ENCODE measurements at places on chromosomes 11 and 22.

DNA sequence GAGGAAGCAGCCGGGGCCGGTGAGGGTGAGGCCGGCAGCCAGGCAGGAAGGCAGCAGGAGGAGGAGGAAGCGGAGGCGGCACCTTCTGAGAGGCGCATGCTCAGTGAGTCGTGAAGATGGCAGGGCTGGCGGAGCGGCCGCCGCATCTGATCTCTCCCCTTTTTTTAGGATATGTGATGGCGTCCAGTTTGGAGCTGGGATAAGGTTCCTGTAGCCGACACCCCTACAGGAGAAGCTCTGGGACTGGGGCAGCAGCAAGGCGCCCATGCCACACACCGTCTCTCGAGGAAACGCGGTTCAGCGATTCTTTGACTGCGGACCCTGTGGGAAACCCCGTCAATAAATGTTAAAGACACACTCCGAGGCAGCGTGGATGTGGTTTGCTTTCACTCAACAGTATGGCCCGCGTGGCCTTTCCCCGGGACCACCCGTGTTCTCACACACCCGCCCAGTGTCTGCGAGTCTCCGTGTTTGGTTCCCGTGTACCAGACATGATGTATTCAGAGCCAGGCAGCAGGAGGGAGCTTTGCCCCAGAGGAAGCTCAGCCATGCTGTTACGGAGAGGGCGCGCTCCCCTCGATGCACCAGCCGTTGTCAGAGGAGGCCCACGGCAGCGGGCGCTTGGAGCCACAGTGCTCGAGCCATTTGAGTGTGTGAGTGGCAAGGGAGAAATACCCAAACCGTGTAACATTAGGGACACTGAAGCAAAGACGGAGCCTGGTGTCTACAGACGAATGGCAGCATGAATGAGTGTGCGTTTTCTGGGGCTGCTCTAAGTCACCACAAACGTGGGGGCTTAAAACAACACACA is 27.7 kb upstream of the PARVB start:
- no peak for DNase-seq

GRCh38 chr11:132242632-132243031 is 872.2 kb downstream of the NTM start:
- no peak for DNase-seq

DNA sequence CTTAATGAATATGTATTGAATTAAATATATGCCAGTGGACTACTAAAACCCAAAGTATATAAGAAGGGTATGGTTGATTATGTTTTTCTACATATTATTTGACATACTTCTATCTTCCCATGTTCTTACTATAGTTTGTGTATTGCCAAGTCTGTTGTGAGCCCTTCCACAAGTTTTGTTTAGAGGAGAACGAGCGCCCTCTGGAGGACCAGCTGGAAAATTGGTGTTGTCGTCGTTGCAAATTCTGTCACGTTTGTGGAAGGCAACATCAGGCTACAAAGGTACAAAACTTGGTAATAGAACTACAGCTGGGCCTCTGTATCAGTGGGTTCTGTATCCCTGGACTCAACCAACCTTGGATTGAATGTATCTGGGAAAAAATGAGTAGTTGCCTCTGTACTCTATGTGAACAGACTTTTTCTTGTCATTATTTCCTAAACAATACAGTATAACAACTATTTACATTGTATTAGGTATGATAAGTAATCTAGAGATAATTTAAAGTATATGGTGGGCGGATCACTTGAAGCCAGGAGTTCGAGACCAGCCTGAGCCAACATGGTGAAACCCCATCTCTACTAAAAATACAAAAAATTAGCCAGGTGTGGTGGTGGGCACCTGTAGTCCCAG is 38.7 kb upstream of the TTC36 start:
- DNase-seq: peak; percentile 70

DNA sequence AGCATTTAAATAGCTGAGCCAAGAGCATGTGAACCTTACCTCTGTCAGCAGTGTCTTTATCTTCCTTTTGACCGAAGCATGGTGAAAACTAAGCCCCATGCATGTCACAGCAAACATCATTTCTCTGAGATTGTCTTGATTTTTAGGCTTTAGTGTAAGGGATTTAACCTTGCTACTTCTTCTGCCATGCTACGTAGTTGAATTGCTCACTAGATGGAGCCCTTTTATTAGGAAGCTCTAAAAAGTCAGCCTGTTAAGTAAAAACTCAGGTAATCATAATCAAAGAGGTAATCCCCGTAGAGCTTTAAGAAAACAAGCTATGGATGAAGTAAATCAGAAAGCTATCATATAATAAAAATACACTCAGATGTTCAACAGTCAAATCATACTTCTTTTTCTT is 149.5 kb downstream of the PGR start:
- peak; percentile 5 for DNase-seq

DNA sequence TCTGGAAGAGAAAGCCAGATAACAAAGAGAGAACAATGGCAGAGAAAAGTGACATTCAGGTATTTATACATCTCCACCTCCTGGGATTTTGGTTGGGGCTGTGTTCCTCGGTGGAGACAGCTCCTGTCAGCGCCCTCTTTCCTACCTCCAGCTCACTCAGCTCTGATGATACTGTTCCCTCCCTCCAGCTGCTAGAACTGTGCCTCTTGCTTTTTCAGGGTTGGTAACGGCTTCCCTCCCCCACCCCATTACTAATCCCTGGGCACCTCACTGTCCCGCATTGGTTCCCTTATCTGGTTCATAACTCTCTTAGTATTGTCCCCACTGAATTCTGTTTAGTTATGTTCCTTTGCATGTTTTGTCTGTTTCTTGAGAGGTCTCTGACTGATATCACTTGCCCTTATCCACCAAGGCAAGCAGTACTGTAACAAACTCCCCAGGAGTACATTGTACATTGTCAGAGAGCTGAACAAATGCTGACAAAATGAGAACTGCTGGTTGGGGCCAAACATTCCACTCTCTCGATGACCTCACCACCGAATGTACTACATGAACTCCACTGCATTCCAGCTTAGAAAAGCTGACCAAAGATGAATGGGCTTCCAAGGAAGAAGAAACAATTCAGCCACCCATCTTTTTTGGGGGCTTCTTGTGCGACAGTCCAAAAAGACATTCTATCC is 5.7 kb upstream of the FBXO3 start:
- peak; percentile 83 for DNase-seq

GRCh38 chr11:124935548-124936514 is at the start of gene HEPACAM:
TSS of gene HEPACAM (minus strand) at chr11:124936047. CDS start at chr11:124936006, 41 bp downstream.
- no peak for DNase-seq

DNA sequence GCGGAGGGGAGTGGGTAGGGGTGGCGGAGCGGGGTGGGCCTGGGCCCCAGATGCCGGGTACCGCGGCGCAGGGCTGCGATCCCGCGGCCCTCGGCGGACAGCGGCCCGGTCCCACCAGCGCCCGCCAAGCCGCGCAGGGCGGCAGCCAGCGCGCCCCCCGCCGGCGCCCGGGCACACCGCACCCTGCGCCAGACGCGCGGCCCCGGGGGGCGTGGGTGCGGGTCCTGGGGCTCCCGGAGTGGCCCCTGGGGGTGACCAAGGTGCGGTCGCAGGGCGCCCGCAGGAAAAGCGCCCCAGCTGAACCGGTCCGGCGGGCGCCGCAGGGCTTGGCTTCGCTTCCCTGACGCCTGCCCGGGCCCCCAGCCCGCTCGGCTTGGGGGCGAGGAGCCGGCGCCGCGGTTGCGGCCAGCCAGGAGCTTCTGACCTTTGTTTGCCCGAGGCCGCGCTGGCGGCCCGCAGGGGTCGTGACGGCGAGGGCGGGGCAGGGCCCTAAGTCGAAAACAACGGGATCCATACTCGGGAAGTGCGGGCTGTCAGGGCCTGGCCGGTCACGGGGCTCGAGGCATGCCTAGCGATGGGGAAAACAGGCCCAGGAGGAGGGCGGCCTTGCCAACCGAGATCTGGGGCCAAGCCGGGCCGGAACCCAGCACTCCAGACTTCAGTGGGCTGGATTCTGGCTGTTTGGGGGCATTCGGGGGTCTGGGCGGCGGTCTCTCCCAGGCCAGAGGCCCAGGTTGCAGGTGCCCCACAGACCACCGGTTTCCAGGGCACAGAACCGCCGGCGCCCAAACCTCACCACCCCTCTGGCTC is 581 bp upstream of the AP5B1 start:
- no peak for DNase-seq

GRCh38 chr11:133619973-133620372 is 87.7 kb upstream of the OPCML start:
- DNase-seq: no peak

- DNase-seq: no peak
Observed at GRCh38 chr11:93653080-93653479, 8.4 kb upstream of the CEP295 start.

DNA sequence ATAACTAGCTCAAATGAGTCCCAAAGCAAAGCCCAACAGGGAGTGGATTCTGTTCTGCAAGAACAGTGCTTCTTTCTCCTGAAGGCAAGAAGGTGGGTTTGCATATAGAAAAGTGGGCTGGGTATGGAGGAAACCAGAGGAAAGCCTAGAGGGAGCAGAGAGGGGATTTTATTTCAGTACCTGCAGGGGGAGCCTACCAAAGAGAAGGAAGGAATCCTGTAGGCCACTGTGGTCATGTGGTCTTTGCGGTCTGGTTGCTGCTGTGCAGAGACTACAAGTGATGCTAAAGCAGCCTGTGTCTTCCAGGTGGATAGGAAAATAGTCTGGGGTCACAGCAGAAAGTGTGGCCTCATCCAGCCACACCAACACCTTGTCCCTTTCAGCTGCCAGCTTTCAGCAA is 33.2 kb upstream of the ZBTB16 start:
- no peak for DNase-seq

GRCh38 chr22:26115266-26115665 is 54.0 kb upstream of the SEZ6L start:
- DNase-seq: no peak

DNA sequence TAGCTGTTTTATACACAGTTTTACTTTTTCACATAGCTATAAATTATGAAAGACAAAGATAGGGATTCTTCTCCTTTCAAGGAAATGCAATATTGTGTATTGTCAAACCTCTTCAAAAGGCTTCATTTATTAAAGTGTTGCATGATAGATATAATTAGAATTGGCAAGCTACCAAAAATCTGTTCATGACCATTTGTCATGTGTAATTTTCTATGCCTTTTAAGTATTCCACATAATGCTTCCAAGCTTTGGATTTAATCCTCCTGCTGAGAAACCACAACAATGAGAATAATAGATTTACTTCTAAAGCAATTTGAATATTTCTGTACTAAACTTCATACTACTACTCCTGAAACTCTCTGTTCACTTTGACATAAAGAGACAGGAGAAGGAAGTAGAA is 403.2 kb upstream of the CCDC179 start:
- DNase-seq: peak; percentile 18

- DNase-seq: no peak
Observed at GRCh38 chr22:49011769-49012648, 815.7 kb downstream of the BRD1 start.

DNA sequence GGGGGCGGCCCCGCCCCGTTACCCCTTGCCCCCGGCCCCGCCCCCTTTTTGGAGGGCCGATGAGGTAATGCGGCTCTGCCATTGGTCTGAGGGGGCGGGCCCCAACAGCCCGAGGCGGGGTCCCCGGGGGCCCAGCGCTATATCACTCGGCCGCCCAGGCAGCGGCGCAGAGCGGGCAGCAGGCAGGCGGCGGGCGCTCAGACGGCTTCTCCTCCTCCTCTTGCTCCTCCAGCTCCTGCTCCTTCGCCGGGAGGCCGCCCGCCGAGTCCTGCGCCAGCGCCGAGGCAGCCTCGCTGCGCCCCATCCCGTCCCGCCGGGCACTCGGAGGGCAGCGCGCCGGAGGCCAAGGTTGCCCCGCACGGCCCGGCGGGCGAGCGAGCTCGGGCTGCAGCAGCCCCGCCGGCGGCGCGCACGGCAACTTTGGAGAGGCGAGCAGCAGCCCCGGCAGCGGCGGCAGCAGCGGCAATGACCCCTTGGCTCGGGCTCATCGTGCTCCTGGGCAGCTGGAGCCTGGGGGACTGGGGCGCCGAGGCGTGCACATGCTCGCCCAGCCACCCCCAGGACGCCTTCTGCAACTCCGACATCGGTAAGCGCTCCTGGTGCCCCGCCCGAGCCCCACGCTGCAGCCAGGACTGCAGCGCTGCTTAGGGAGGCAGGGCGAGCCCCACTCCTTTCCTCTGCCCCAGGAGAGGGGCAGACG is at the start of gene TIMP3:
TIMP3 (plus strand) TSS at position 169 of the 700 bp plus-strand sequence; CDS start at position 466, 297 bp downstream.
- peak; percentile 19 for DNase-seq

DNA sequence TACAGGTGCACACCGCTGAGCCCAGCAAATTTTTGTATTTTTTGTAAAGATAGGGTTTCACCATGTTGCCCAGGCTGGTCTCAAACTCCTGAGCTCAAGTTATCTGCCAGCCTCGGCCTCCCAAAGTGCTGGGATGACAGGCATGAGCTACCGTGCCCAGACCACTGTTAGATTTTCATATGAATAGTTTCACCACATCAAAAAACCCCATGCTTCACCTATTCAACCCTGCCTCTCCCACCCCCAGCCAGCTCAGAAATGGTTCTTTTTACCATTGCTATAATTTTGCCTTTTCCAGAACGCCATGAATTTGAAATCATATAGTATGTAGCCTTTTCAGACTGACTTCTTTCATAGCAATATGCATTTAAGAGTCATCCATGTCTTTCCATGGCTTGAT is 37.9 kb downstream of the CDPF1 start:
- no peak for DNase-seq

- DNase-seq: no peak
Observed at GRCh38 chr22:23418159-23418788, 161.8 kb downstream of the IGLL1 start.

DNA sequence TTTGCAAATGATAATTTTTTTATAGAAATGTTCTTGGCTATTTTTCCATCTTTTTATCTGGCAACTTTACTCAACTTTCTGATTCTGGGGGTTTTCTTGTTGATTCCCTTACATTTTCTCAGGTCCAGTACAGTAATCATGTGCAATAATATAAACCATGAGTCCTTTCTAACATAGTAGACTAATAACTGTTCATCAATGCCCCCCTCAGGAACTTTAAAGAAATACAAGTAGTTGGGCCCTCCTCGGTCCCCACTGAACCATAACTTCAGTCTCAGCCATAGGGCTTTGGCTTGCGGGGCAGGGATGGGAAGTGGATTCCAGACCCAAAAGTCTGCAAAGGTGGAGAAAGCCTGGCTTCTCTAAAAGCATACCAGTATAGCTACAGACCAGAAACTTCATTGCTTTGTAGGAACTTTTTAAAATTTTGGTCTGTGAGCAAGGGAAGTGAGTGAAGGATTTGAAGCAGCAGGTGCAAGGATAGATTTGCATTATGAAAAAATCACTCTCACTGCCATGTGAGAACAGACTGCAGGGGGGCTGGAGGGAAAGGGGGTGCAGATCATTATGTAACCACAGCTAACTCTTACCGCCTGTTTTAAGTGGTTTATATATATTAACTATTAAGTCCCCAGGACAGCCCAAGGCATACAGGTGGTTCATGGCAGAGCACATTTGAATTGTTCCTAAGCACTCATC is 10.4 kb upstream of the TUB start:
- no peak for DNase-seq

GRCh38 chr11:14713496-14714244 is 70.1 kb downstream of the PDE3B start:
- no peak for DNase-seq

DNA sequence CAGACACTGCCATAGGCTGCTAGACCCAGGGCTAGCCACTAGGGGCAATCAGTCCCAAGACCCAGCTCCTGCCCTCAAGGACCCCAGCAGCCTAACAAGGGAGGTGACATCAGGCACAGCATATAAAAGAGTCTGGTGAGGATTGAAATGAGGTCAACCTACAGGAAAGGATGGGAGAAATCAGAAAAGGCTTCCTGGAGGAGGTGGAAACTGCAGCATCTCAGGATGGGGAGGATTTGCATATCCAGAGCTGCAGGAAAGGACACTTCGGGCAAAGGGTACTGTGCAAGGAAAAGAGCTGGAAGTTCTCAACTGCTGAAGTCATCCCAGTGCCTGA is 2.9 kb upstream of the ARFGAP2 start:
- no peak for DNase-seq

GRCh38 chr22:36636916-36637315 is 66.6 kb downstream of the CACNG2 start:
- DNase-seq: no peak
